ENCODE measurements at places on chromosomes 4 and X.

GRCh38 chrX:131650637-131651410 is 107.0 kb downstream of the OR13H1 start:
- H3K4me1 ChIP-seq = no peaks in the 10 kb centered on the region
- no peak overlapping the region for H3K27ac ChIP-seq
- no peak for DNase-seq

GRCh38 chrX:154121961-154122360 is 22.1 kb upstream of the OPN1LW start:
- H3K27me3 ChIP-seq = no peaks in the 10 kb centered on the region
- DNase-seq = no peak
- no peaks in the 10 kb centered on the region for H3K4me1 ChIP-seq
- H3K4me3 ChIP-seq = no peak overlapping the region

GRCh38 chr4:167248271-167248670 is 14.0 kb upstream of the SPOCK3 start:
- no peak for DNase-seq
- no peaks in the 10 kb centered on the region for H3K4me1 ChIP-seq
- no peak overlapping the region for H3K27ac ChIP-seq

- H3K27ac ChIP-seq = no peak overlapping the region
- no peak overlapping the region for H3K4me3 ChIP-seq
- no peaks in the 10 kb centered on the region for H3K36me3 ChIP-seq
- H3K4me1 ChIP-seq = no peaks in the 10 kb centered on the region
Measured at GRCh38 chrX:38357747-38358673, 5.6 kb downstream of the OTC start.

GRCh38 chr4:38902695-38903094 is 35.1 kb downstream of the FAM114A1 start:
- H3K27ac ChIP-seq = no peak overlapping the region
- no peak overlapping the region for H3K4me3 ChIP-seq
- DNase-seq = no peak
- peaks cover 21% of the 10 kb centered on the region for H3K36me3 ChIP-seq
- H3K27me3 ChIP-seq = no peaks in the 10 kb centered on the region

GRCh38 chrX:123330229-123330942 is 146.3 kb downstream of the GRIA3 start:
- no peaks in the 10 kb centered on the region for H3K36me3 ChIP-seq
- DNase-seq = no peak
- H3K27ac ChIP-seq = no peak overlapping the region
- no peaks in the 10 kb centered on the region for H3K4me1 ChIP-seq
- H3K4me3 ChIP-seq = no peak overlapping the region

DNA sequence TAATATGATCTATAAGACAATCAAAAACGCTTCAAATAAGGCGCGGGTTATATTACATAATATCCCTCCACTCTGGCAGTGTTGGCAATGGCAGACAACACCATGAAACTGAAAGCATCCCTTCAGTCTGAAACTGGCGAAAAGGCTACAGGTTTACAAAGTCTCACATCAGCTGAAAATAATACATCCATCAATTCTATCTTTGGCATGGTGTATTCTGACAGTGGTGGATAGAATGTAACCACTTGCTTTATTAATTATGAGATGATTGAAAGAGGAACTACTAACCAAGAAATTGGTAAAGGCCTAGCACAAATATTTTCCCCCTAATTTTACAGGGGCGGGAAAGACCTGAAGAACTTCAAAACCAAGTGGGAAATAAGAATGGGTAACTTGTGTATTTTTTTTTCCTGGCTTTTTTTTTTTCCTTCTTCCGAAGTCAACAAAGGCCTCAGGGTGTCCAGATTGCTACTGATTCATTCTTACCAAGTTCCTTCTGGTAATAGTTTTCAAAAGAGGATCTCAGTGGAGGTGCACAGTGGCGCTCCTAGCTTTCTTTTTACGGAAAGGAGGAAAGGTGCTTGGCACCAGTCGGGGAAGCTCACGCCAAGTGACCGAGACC is 728 bp downstream of the UBA6 start:
- H3K4me3 ChIP-seq = peak overlapping the region; percentile 88
- no peak for DNase-seq
- H3K27me3 ChIP-seq = no peaks in the 10 kb centered on the region
- H3K36me3 ChIP-seq = no peaks in the 10 kb centered on the region
- peak overlapping the region; percentile 92 for H3K27ac ChIP-seq

GRCh38 chrX:13693341-13693961 is 4.5 kb downstream of the RAB9A start:
- no peak overlapping the region for H3K4me3 ChIP-seq
- no peaks in the 10 kb centered on the region for H3K36me3 ChIP-seq

DNA sequence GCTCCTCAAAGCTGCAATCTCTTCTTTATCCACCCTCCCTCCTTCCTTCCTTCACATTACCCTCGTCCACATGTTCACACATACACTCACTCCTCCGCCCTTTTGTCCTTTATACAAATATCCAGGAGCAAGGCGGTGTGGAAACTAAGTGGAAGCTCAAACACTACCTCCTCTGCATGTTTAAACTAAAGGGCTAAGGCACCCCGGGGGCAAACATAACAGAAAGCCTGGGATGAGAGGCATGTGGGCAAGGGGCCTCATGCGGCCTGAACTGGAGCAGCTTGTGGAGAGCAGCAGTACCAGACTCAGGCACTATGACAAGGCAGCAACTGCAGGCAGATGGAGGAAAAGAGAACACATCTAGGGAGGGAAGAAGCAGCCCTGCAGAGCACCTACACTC is 9.5 kb downstream of the MAB21L2 start:
- H3K4me1 ChIP-seq = no peaks in the 10 kb centered on the region
- no peak overlapping the region for H3K27ac ChIP-seq
- no peaks in the 10 kb centered on the region for H3K27me3 ChIP-seq

DNA sequence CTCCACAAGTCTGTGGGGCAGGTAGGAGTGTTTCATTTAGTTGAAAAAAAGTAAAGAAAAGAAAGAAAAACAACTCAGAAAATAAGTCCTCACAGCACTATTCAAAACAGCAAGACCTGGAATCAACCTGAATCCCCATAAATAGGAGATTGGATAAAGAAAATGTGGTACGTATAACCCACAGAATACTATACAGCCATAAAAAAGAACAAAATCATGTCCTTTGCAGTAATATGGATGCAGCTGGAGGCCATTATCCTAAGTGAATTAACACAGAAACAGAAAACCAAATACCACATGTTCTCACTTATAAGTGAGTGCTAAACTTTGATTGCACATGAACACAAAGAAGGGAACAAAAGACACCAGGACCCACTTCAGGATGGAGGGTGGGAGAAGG is 71.9 kb downstream of the ARSJ start:
- H3K36me3 ChIP-seq = no peaks in the 10 kb centered on the region
- H3K27me3 ChIP-seq = no peaks in the 10 kb centered on the region
- DNase-seq = no peak

DNA sequence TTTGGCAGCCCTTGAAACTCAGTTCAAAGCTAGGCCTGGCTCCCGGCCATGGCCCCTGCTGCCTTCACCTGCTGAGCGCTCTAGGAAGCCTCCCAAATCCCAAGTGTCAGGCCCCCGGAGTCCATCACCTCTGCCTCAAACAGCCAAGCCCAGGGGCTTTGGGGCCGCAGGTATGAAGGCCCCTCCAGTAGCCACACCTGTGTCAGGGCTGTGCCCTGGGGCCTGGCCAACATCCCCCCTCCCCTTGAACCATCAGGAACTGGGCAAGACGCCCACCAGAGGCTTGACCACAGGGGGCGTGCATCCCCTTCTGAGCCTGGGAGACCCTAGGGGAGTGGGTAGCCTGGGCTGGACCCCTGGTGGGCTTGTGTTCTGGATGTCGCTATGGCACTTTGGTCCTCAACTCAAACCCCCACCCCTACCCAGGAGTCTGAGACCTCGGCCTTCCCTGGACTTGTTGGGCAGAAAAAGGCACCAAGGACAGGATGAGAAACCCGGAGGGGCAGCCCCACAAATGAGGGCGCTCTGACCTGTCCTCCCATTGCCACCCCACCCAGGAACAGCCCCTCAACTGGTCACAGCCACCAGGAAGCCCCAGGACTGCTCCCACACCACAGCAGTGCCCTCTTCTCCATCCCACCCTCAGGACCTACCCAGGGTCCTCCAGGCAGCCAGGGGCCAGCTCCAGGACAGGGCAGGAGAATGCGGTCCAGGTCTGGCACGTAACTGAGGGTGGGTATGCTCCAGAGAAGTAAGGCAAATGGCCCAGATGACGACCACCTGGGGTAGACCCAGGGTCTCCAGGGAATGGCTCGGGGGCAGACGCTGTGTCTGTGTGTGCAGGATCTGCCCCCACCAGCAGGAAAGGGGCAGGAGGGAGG is 4.2 kb upstream of the SLBP start:
- DNase-seq = no peak
- peaks cover 51% of the 10 kb centered on the region for H3K4me1 ChIP-seq
- H3K36me3 ChIP-seq = peaks cover 12% of the 10 kb centered on the region
- H3K27me3 ChIP-seq = no peaks in the 10 kb centered on the region

GRCh38 chrX:133493366-133493765 is 78.1 kb upstream of the GPC4 start:
- no peaks in the 10 kb centered on the region for H3K27me3 ChIP-seq
- no peaks in the 10 kb centered on the region for H3K36me3 ChIP-seq
- H3K4me1 ChIP-seq = no peaks in the 10 kb centered on the region
- DNase-seq = no peak
- no peak overlapping the region for H3K4me3 ChIP-seq
- H3K27ac ChIP-seq = no peak overlapping the region

- no peak for DNase-seq
- H3K27ac ChIP-seq = no peak overlapping the region
- H3K36me3 ChIP-seq = no peaks in the 10 kb centered on the region
- H3K27me3 ChIP-seq = no peaks in the 10 kb centered on the region
- H3K4me3 ChIP-seq = no peak overlapping the region
- H3K4me1 ChIP-seq = no peaks in the 10 kb centered on the region
Measured at GRCh38 chr4:101701551-101701950, 89.0 kb upstream of the BANK1 start.

DNA sequence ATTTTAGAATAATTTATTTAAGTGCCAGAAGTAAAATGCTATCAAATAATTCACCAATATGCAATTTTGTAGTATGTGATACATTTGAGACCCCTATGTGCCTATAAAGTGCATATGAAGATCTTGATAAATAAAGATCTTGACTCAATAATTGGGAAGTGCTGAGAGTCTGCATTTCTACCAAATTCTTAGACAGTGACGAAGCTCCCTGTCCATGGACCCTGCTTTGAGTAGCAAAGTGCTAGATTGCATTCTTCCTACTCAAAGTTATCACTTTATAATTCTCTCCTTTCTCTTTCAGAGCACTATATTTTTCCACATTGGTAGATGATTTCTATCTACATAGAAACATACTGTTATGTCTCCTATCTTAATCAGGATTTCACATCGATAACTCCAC is 1393.9 kb downstream of the ARAP2 start:
- H3K27me3 ChIP-seq = no peaks in the 10 kb centered on the region
- no peak overlapping the region for H3K27ac ChIP-seq
- DNase-seq = no peak

GRCh38 chr4:107500551-107500950 is 219.5 kb downstream of the PAPSS1 start:
- DNase-seq = no peak
- H3K27ac ChIP-seq = no peak overlapping the region

GRCh38 chrX:15737959-15738902 is at the start of gene CA5B:
TSS of gene CA5B (plus strand) at chrX:15738270. CDS start at chrX:15750024, 11,754 bp downstream.
- no peaks in the 10 kb centered on the region for H3K36me3 ChIP-seq
- peaks cover 25% of the 10 kb centered on the region for H3K4me1 ChIP-seq
- peak; percentile 94 for DNase-seq
- peak within 1 kb of the TSS; percentile 65 for H3K27ac ChIP-seq
- peak within 1 kb of the TSS; percentile 52 for H3K4me3 ChIP-seq

DNA sequence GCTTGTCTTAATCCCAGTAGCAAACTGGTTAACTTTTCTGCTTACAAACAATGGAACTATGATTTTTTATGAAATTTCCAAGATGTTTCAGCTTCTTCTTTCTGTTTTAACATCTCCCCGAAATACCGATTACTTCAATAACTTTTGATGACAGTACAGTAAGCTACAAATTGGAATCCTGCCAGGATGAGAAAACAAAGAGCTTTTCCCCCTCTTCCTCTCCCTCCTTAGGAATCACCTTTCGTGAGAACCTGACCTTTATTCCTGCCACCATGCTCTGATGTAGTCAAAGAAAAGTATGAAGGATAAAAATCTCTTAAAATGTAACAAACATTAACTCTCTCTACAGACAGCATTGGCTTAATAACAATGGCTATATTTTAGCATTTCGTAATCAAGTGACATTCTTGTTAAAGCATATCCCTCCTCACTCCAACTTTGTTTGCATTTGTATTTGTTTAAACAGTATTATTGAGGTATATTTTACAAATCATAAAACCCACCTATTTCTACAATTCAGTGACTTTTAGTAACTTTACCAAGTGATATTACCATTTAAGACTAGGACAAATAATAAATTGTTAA is 148.7 kb upstream of the NAP1L5 start:
- H3K4me3 ChIP-seq = no peak overlapping the region
- no peaks in the 10 kb centered on the region for H3K27me3 ChIP-seq
- no peak overlapping the region for H3K27ac ChIP-seq

- H3K36me3 ChIP-seq = no peaks in the 10 kb centered on the region
- no peaks in the 10 kb centered on the region for H3K4me1 ChIP-seq
- DNase-seq = no peak
- no peaks in the 10 kb centered on the region for H3K27me3 ChIP-seq
- no peak overlapping the region for H3K4me3 ChIP-seq
- H3K27ac ChIP-seq = no peak overlapping the region
Measured at GRCh38 chr4:115272594-115272993, 159.2 kb upstream of the NDST4 start.

- H3K4me1 ChIP-seq = no peaks in the 10 kb centered on the region
- H3K27me3 ChIP-seq = no peaks in the 10 kb centered on the region
- H3K4me3 ChIP-seq = no peak overlapping the region
- no peak overlapping the region for H3K27ac ChIP-seq
Measured at GRCh38 chr4:176616151-176616550, 176.6 kb downstream of the VEGFC start.

GRCh38 chrX:103910430-103910829 is 52.0 kb upstream of the TMSB15B start:
- H3K27me3 ChIP-seq = no peaks in the 10 kb centered on the region
- no peaks in the 10 kb centered on the region for H3K36me3 ChIP-seq
- DNase-seq = no peak
- no peak overlapping the region for H3K4me3 ChIP-seq
- H3K4me1 ChIP-seq = no peaks in the 10 kb centered on the region

- H3K4me1 ChIP-seq = no peaks in the 10 kb centered on the region
- no peak overlapping the region for H3K27ac ChIP-seq
- no peak for DNase-seq
- no peaks in the 10 kb centered on the region for H3K27me3 ChIP-seq
Measured at GRCh38 chrX:18016941-18017340, 155.8 kb upstream of the RAI2 start.
